ENCODE measurements at places on chromosomes 12 and 14. TPM values are rescaled to one million over a fixed set of nuclear protein-coding genes. Genes with fewer than 3 reads are reported as not detected.

TBX5 gene
- not detected for total RNA-seq

C12orf60 gene
- 1.1 TPM for total RNA-seq

KRT83 gene
- not detected for total RNA-seq

MGP gene
- total RNA-seq, result 54.2 TPM

AQP2 gene
- not detected for total RNA-seq

AQP6 gene
- total RNA-seq, result not detected

POTEM gene
- total RNA-seq, result not detected

KCNK10 gene
- total RNA-seq, result not detected

LRRC23 gene
- 3.8 TPM for total RNA-seq

SLCO1C1 gene
- total RNA-seq, result not detected

IQSEC3 gene
- total RNA-seq, result not detected

USP5 gene
- total RNA-seq, result 101 TPM

RNU6-8 gene
- total RNA-seq, result not detected

FOXN4 gene
- not detected for total RNA-seq

OR4E2 gene
- total RNA-seq, result not detected

ADAM21 gene
- total RNA-seq, result 0.44 TPM

RFLNA gene
- total RNA-seq, result 0.13 TPM

GALNT9 gene
- 0.13 TPM for total RNA-seq

PSME2 gene
- total RNA-seq, result 147 TPM

MSI1 gene
- not detected for total RNA-seq

AGAP2 gene
- total RNA-seq, result 0.06 TPM

ESRRB gene
- total RNA-seq, result not detected

EIF2S1 gene
- 302 TPM for total RNA-seq

TMEM229B gene
- total RNA-seq, result 0.97 TPM

RPAP3 gene
- total RNA-seq, result 12.3 TPM

NFATC4 gene
- total RNA-seq, result 7.4 TPM

CCDC60 gene
- not detected for total RNA-seq

ENDOU gene
- 0.13 TPM for total RNA-seq

KCNJ8 gene
- not detected for total RNA-seq

KCNC2 gene
- 0.32 TPM for total RNA-seq

ACRBP gene
- 0.57 TPM for total RNA-seq

DPPA3 gene
- not detected for total RNA-seq

SH2B3 gene
- total RNA-seq, result 37.6 TPM

KRT1 gene
- not detected for total RNA-seq

FAM186B gene
- under 0.01 TPM for total RNA-seq

BIN2 gene
- total RNA-seq, result not detected

CSAD gene
- 3.2 TPM for total RNA-seq

ANKRD33 gene
- total RNA-seq, result not detected

TEDC1 gene
- total RNA-seq, result 9.9 TPM

OASL gene
- total RNA-seq, result 1.9 TPM

SLC7A7 gene
- 6.9 TPM for total RNA-seq

NXPH4 gene
- total RNA-seq, result not detected

AJUBA gene
- total RNA-seq, result 94.0 TPM

HAL gene
- 0.25 TPM for total RNA-seq

LAG3 gene
- total RNA-seq, result 0.16 TPM

MYF5 gene
- total RNA-seq, result not detected

KRT75 gene
- not detected for total RNA-seq

HSPA2 gene
- 8.7 TPM for total RNA-seq

LBHD2 gene
- total RNA-seq, result not detected

SIX6 gene
- not detected for total RNA-seq

JPH4 gene
- under 0.01 TPM for total RNA-seq

BCL2L2 gene
- total RNA-seq, result 7.4 TPM

KCNK13 gene
- not detected for total RNA-seq
